ENCODE measurements at places on chromosomes 2 and 18. TPM values are rescaled to one million over a fixed set of nuclear protein-coding genes. Genes with fewer than 3 reads are reported as not detected.
A peak's percentile ranks its signal among the peaks of the same experiment; 100 is the strongest.

DNA sequence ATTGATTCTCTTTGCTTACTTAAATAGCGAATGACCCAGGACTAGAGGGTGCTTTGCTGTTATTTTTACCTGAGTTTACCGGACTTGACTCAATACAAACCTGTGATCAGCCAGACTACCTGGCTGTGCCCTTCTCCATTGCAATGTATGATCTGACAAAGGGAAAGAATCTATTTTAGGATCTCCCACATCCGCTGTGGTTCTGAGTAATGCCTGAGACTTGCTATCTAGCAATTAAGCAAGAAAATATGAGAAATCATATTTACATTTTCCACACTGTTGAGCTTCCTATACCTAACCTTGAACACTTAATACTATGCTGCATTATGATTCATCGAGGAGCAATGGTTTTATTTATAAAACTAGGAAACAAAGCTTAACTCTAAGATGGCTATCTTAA is 215.2 kb downstream of the RAD51AP2 start:
- peak; percentile 82 for DNase-seq

GRCh38 chr2:39492095-39492590 is 55.1 kb upstream of the MAP4K3 start:
- DNase-seq = peak; percentile 95

- DNase-seq = no peak
Observed at GRCh38 chr2:226836548-226836885, 663 bp downstream of the RHBDD1 start.

GRCh38 chr18:51153659-51154371 is 43.7 kb downstream of the MEX3C start:
- DNase-seq = peak; percentile 78

Gene TIGD1
- 5.0 TPM for total RNA-seq

Gene EN1
- total RNA-seq = 2.9 TPM

Measured in LHCN-M2 (cell line).